Hindlimb muscle (tissue), 1 donor: ENCODE measurements at places on chromosomes 2 and 18. TPM values are rescaled to one million over a fixed set of nuclear protein-coding genes. Genes with fewer than 3 reads are reported as not detected.

DNA sequence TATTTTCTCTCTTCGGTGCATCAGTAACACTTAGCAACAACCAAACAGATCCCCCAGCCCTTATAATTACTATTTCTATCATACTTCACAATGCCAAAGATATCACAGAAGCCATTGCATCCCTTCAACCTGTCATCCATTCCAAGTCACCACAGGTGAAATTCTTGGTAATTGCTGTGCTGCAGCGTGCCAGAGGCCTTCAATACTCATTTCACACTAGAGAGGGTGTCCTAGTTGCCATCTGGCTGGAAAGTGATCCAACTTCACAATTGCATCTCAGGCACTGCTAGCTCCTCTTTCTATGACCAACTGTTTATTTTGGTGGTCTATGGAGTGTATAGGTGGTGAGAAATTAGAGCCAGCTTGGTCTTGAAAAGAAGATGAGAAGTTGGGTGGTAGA lies 131.2 kb downstream of the NUP35 start:
- no peak for DNase-seq

- no peak for DNase-seq
These were observed 49.1 kb downstream of the GREB1L start for GRCh38 chr18:21291106-21291505.

DNA sequence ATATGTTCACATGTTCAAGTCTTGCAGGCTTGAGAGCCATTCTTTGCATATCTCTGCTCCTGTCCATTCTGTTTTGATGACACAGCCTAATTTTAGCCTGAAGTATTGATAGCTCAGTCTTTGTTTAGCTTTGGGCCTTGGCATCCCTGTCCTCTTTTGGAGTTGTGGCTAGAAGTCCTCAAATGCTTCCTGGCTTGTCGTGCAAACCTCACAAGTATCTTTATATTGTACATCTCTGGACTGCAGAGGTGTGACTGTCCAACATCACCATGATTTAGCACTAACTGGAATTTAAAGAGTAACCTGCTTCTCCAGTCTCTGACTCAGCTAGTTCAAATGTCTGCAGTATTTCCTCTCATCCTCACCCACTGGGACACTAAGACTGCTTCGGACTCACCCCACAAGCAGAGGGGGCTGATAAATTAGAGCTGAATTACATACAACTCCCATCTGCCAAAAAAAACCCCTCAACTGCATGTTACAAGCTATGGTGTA lies 11.7 kb downstream of the PFN4 start:
- DNase-seq, result no peak

- DNase-seq, result no peak
These were observed 26.4 kb upstream of the GALR1 start for GRCh38 chr18:77223221-77223639.

The PASK gene
- polyA plus RNA-seq, result 5.4 TPM
